ENCODE measurements at places on chromosomes 12 and 14. TPM values are rescaled to one million over a fixed set of nuclear protein-coding genes. Genes with fewer than 3 reads are reported as not detected.

GRCh38 chr14:50883827-50884197, 12.0 kb downstream of the ABHD12B start:
- H3K27ac ChIP-seq = no peak overlapping the region
- no peaks in the 10 kb centered on the region for H3K4me1 ChIP-seq
- peaks cover 30% of the 10 kb centered on the region for H3K27me3 ChIP-seq

- no peak for DNase-seq
- no peak overlapping the region for H3K27ac ChIP-seq
- no peaks in the 10 kb centered on the region for H3K27me3 ChIP-seq
- H3K36me3 ChIP-seq = no peaks in the 10 kb centered on the region
- no peak overlapping the region for H3K4me3 ChIP-seq
Observed at GRCh38 chr12:121857322-121858246, 1.1 kb downstream of the HPD start.

DNA sequence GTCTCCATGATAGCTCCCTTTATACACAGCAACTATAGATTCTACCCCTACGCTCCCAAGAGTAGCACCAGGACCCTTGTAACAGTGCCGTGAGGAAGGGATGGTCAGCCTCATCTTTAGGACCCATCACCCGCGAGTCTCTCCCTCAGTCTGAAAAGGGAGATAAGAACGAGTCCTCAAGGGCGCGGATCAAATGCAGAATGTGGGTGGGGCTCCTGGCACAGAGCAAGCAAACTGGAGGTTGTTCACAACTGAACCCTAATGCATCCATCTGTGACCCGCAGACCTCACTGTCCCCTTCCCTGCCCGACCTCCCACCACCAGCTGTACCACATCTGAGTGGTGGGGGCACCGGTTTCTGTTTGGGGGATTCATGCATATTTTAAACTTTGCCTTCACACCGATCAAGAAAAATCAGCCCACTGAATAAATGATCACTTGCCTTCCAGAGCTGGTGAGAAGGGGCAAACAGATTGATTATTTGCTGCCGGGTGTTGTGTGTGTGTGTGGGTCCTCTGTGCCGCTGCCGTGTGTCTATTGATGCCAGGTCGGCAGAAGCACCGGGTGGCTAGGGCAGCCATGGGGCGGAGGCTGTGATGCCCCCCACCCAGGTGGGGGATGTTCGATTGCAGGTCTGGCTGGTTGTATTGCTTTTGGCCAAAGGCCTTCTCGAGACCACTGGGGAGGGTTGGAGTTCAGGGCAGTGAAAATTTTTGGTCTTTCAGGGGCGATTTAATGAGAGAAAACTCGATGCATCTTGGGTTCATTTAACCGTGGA, 35.7 kb upstream of the BEGAIN start:
- peaks cover 2% of the 10 kb centered on the region for H3K27me3 ChIP-seq
- H3K27ac ChIP-seq = no peak overlapping the region
- no peaks in the 10 kb centered on the region for H3K4me1 ChIP-seq
- H3K36me3 ChIP-seq = no peaks in the 10 kb centered on the region

DNA sequence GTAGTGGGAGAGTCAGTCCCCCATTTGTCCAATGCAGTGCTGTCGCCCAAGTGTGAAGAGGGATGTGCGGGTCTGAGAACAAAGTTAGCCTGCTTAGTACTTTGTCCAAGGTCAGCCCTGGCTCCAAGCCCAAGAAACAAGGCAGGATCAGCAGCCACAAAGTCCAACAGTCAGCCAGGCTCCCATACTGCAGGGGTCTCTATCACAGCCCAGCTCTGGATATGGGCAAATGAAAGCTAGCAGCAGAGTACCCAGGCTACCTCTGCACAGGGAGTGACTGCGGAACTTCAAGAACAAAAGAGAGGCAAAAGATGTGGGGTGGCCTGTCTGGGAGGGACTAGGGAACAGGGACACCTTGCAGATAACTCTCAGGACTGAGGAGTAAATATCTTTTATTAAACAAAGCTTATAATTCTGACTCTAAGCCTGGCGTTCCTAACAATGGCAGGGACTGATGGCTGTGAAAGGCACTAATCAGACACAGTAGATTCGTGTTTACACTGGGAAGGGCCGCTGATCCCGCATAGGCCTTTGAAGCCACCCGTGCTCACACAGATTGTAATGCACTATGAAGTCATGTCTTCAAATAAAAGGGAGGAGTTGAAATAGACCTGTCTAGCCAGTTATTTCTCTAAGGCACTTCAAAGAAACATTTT, 91.0 kb upstream of the EEA1 start:
- no peak overlapping the region for H3K27ac ChIP-seq
- H3K36me3 ChIP-seq = no peaks in the 10 kb centered on the region
- H3K4me1 ChIP-seq = no peaks in the 10 kb centered on the region
- DNase-seq = no peak
- no peaks in the 10 kb centered on the region for H3K27me3 ChIP-seq
- no peak overlapping the region for H3K4me3 ChIP-seq

The SLC7A7 gene
- 0.45 TPM for total RNA-seq

GRCh38 chr14:102693006-102693755, 84.1 kb upstream of the TRAF3 start:
- H3K27ac ChIP-seq = no peak overlapping the region
- no peak overlapping the region for H3K4me3 ChIP-seq
- no peak for DNase-seq
- H3K4me1 ChIP-seq = peaks cover 21% of the 10 kb centered on the region
- no peaks in the 10 kb centered on the region for H3K36me3 ChIP-seq

The SLC22A17 gene
- 2.3 TPM for total RNA-seq

GRCh38 chr14:75833326-75834020, 148.3 kb downstream of the TGFB3 start:
- H3K27me3 ChIP-seq = no peaks in the 10 kb centered on the region
- peaks cover 12% of the 10 kb centered on the region for H3K4me1 ChIP-seq
- peaks cover 9% of the 10 kb centered on the region for H3K36me3 ChIP-seq
- H3K27ac ChIP-seq = no peak overlapping the region

DNA sequence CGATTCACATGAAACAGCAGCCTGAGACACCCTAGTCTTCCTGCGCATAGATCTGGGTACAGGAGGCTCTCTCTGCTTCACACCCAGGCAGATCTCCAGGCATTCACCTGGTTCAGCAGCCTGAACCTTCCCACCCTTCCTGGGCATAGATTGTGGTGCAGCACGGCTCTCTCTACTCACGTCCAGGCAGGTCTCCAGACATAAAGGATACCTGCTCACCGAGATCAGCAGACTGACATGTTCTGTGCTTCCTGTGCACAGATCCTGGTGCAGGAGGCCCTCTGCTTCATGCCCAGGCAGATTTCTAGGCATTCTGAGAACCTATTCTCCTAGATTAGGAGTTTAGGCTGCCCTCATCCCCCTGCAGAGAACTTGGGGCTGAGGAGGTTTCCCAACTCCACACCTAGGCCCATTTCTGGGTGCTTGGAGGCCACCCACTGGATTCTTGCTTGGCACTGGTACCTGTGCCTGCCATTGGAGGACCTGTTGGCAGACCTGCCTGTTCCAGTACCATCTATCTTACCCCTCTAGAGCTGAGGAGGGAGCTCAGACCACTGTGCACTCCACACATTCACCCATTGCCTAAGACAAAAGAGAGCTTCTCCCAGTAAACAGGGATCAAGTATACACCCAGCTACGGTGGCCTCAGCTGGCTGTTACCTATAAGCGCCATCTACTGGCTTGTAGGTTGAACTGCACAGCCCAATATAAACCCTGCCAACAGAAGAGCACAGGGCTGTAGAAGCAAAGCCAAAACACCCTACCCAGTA, 28.0 kb upstream of the GARIN6 start:
- no peak overlapping the region for H3K27ac ChIP-seq
- no peaks in the 10 kb centered on the region for H3K27me3 ChIP-seq
- no peak overlapping the region for H3K4me3 ChIP-seq
- H3K36me3 ChIP-seq = no peaks in the 10 kb centered on the region
- DNase-seq = peak; percentile 16

GRCh38 chr14:22095860-22096513, 422.4 kb upstream of the OR4E1 start:
- H3K36me3 ChIP-seq = no peaks in the 10 kb centered on the region
- peak; percentile 27 for DNase-seq
- no peaks in the 10 kb centered on the region for H3K27me3 ChIP-seq
- peak overlapping the region; percentile 62 for H3K4me3 ChIP-seq

Data from activated CD8-positive, alpha-beta T cell treated with anti-CD3 and anti-CD28 coated beads for 36 hours (primary cell).